ENCODE measurements at places on chromosomes 5 and 9.

GRCh38 chr5:65263321-65263720 is 218.4 kb downstream of the ADAMTS6 start:
- no peak for DNase-seq

DNA sequence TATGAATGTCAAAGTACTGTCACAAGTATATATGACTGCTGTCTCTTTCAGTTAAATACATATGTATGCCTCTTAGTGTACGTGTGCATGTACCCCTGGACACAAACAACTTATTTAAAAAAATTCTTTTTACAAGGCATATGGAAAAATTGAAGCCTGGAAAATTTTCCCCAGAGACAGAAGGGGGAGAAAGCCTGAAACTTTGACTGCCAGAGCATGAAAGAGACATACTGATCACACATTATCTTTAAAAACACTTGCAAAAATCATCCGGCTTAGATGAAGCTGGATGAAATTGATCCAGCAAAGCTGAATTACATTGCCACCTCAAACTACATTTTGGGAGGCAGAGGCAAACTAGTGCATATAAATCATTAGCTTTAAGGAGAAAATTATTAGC is 88.0 kb upstream of the NFIB start:
- DNase-seq = no peak

GRCh38 chr5:123819386-123819785 is 307.4 kb downstream of the CSNK1G3 start:
- DNase-seq = no peak

DNA sequence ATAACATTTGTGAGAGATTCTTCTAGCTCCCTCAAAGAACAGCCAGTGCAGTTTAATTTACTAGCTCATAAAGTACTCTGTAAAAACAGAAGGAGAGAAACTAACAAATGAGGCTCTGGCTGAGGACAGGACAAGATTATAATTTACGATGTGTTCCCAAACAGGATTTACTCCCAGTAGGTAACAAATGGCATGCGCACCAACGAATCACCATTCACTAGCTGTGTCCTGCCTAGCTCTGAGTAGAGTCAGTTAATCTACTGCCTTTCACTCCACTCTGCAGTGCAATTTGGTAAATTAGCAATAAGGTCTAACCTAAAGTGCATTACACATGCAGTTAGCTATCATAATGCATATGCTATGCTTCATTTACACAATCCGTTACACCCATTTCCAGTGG is 497.4 kb upstream of the CCNG1 start:
- no peak for DNase-seq

- no peak for DNase-seq
Observed at GRCh38 chr9:123318202-123318601, 37.8 kb upstream of the CRB2 start.

- no peak for DNase-seq
Observed at GRCh38 chr9:99881769-99882168, 24.7 kb upstream of the STX17 start.

- DNase-seq = no peak
Observed at GRCh38 chr5:55407059-55407684, 99.4 kb downstream of the MTREX start.

GRCh38 chr9:127078988-127079387 is 43.4 kb downstream of the ANGPTL2 start:
- DNase-seq = no peak

GRCh38 chr5:55232271-55232984 is 980 bp downstream of the CCNO start:
- no peak for DNase-seq

GRCh38 chr9:136175616-136176197 is 29.2 kb downstream of the LHX3 start:
- no peak for DNase-seq

- DNase-seq = no peak
Observed at GRCh38 chr5:45225571-45226031, 416.9 kb downstream of the MRPS30 start.

- DNase-seq = no peak
Observed at GRCh38 chr9:88736136-88736637, 201.2 kb downstream of the NXNL2 start.

DNA sequence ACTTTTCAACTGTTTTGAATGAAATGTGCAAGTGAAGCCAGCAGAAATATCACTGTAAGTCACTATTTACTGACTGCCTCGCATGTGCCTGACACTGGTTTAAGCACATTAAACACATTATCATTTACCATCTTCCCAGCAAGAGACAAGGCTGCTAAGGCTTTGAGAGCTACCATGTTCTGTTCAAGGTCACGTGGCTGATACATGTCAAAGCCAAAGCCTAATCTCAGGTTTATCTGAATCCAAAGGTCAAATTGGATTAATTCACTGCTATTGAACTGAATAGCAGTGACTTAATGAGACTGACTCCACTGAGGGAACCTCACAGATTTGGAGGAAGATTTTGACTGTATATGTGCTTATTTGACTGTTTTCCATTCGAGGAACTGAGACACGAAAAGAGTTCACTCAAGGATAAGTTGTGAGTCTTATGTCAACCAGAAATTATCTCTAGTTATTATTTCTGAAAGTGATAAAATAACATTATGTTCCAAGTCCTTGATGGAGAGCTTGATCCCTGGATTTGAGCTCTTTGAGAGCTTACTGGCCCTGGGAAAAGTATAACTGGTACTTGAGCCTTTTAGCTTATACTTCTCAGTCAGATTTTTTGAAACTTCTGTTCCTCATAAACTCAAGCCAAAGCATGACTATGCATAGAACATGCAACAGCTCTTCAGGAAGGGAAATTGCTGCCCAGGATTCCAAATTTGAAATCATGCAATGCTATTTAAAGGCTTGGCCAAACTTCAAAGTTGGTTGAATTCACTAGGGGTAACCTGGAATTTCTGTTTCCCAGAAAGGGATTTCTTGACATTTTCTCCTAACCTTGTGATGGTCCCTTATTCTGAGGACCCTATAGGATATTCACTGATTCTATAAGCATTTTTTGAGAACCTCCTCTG is 23.4 kb upstream of the ARHGAP26 start:
- DNase-seq = no peak

GRCh38 chr9:69325409-69326212 is 596 bp downstream of the ENTREP1 start:
- DNase-seq = no peak

DNA sequence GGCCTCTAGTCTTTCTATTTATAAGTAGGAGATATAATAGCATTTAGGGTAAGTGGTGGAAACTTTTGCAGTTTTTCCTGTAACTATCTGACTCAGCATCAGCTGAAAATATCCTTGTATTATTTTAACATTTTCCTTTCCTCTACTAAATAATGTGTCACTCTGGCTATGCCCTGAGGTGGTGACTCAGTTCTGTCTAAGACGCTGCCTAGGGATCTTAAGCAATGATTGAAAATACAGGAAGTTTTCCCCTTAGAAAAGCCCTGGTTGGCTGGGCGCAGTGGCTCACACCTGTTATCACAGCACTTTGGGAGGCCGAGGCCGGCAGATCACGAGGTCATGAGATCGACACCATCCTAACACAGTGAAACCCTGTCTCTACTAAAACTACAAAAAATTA is 9.3 kb upstream of the EDIL3 start:
- no peak for DNase-seq

DNA sequence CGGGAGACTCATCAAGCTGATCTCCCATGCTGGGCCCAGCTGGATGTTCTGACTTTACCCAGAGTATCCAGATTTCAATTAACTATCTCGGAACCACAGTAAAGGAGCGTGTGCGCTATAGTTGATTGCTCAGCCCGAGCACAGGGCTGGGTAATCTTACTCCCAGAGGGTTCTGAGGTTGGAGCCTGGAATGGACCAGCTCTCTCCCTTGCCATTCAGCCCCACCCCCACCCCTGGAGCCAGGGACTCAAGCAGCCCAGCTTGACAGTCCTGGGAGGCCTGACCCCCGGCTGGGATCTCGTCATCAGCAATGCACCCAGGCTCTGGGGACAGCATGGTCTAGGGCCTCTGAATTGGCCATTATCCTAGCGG is 23.7 kb upstream of the PTGES start:
- no peak for DNase-seq

- no peak for DNase-seq
Observed at GRCh38 chr9:12875191-12875590, 100.4 kb downstream of the LURAP1L start.

GRCh38 chr9:93600504-93600903 is 24.1 kb downstream of the PHF2 start:
- DNase-seq = no peak

DNA sequence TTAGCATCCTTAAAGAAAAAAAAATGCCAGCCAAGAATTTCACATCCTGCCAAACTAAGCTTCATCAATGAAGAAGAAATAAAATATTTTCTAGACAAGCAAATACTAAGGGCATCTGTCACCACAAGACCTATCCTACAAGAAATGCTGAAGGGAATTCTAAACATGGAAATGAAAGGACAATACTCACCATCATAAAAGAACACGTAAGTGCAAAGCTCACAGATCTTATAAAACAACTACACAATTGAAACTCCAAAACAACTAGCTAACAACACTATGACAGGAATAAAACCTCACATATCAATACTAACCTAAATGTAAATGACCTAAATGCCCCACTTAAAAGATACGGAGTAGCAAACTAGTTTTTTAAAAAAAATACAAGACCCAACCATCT is 71.4 kb downstream of the TTC39B start:
- DNase-seq = no peak
